ENCODE measurements at places on chromosomes 12 and 14.

- no peak for DNase-seq
Measured at GRCh38 chr12:107163413-107163812, 70.1 kb upstream of the CRY1 start.

DNA sequence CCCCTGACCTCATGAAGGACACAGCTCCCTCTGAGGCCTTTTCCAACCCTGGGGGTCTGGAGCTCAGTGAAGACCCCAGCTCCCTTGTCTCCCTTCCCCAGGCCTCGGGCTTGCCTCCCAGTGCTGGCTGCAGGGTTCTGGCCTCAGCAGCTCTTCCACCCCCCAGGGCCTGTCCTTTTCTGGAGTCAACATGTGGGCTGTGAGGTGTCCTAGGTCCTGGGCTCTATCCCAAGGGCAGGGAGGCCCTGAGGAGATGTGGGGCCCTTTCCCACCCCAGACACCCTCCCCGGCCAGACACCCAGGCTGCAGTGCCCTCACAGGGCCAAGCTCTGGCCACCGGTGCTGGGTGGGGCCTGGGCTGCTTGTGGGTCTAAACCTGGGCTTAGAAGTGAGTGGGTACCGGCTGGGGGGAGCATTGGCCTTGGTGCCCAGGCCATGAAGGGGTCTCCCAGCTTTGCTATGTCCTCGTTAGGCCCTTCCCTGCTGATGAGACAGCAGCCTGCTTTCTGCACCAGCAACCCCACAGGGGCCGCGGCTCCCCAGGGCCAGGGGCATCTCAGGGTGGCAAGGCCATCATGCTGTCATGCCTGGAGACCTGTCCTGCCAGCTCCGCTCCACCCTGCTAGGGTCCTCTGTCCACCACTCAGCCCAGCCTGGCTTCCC, 2.7 kb upstream of the CRIP2 start:
- no peak for DNase-seq

- DNase-seq: no peak
Measured at GRCh38 chr12:90652280-90652679, 302.7 kb downstream of the CCER1 start.

- no peak for DNase-seq
Measured at GRCh38 chr12:40248585-40249297, 23.9 kb downstream of the LRRK2 start.

DNA sequence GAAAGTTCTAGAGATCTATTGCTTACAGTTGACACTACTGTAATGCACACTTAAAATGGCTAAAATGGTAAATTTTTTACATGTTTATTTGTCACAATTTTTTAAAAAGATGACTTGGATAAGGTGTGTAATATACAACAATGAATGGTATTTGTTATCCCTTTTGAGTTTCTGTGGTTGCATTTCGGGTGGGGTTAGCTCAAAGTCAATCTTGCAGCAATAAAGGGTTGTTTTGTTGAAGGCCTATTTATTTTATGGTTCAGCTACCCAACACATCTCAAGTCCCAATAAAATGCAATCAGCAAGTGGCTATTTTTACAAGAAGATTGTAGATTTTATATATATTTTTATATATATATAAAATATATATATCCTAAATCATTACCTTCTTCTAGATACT, 22.1 kb downstream of the SNRPF start:
- no peak for DNase-seq

GRCh38 chr12:70966996-70967790, 46.7 kb upstream of the PTPRR start:
- no peak for DNase-seq

DNA sequence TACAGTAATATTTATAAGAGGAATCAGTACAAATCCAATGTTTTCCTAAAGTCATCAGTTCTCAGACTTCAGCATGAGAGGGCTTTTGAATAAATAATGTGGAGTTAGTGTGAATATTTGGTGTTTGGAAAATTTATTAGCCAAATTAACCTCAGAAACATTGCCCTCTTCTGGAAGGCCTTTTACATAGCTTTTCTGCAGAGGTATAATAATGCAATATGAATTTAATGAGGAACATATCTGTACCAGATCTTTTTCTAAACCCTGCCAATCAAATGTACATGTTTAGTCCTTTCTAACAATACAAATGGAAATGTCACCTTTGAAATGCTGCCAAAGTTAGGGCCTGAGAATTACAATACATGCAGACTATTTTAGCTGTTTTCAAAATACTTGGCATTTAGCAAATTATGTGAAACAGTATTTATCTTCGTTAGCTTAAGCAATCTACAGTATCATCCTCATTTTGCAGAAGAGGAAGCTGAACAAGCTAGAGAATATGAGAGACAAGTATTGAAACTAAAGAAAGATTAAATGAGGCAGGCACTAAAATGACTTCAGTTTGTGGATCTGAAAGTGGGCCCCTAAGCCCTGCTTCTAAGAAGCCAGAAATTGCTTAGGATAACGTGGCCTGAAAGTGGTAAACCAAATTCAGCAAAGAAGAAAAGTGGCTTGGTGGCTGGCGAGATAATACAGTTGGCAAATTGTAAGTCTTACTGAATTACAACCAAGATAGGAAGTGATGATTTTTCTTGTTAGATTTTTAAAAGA, 60.4 kb upstream of the MANSC4 start:
- no peak for DNase-seq

DNA sequence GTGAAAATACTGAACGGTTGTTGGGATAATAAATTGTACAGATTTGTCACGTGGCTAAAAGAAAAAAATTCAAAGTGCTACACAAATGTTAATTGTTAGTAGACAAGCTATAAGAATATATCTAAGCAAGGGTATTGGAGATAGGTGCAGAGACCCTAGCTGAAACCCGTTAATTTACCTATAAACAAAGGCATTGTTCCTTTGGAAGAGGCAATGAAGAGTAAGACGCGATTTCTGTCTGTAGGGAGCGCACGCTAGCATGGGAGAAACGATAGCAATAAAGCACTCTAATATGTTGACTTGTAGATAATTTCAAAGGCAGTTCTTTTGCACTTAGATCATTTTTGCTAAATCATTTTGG, 565 bp downstream of the CCDC77 start:
- no peak for DNase-seq

DNA sequence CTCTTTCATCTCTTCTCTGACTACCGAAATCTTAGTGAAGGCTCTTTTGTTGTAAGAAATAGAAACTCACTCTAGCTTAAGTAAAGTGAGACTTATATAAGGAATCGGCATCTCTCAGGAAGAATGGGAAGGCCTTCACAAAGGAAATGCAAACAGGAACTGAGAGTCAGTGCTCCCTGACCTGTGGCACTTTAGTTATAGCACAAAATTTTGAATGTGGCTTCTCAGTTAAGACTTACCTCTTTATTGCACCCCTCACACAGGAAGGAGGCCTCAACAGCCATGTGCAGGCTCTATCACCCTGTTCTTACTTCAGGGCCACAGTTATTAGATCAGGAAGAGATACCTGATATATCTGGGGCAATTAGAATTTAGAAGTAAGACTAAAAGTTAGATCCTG, 224.7 kb upstream of the EGLN3 start:
- DNase-seq: no peak

GRCh38 chr14:80364274-80364673, 153.0 kb upstream of the DIO2 start:
- no peak for DNase-seq

DNA sequence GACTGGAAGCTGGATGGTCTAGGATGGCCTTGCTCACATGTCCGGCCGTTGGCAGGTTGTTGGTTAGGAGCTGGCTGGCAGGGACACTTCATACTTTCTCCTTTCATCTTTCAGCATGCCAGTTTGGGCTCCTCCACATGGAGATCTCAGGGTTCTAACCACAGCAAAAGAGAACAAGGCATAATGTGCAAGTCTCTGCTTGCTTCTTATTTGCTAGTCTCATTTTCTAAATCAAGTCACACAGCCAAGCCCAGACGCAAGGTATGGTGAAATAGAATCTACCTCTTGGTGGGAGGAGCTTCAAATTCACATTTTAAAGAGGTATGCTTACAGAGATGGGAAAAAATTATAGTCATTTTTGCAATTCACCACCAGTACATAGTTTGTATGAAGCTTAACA, 69.1 kb upstream of the NAP1L1 start:
- no peak for DNase-seq

GRCh38 chr12:101963697-101964096, 86.3 kb downstream of the DRAM1 start:
- DNase-seq: no peak

- no peak for DNase-seq
Measured at GRCh38 chr14:23572836-23573235, 5.2 kb upstream of the AP1G2 start.

DNA sequence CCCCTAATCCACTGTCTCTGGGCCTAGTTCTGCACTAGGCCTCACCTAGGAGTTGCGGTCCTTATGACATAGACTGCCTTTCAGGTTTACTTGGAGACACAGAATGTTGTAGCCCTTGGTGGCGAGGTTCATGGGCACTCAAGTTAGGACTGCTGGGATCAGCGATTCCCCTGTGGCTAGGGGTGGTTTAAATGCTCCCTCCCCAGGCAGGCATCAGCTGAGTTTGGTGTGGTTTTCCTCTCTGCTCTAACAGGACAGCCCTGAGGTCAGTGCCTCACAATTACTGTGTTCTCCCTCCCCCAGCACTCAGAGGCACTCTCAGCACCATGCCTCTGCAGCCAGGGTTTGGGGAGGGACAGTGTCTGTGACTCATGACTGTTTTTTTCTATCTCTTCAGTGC, 22.2 kb upstream of the RDH16 start:
- no peak for DNase-seq

GRCh38 chr12:62434494-62435302, 31.9 kb upstream of the MON2 start:
- DNase-seq: no peak

DNA sequence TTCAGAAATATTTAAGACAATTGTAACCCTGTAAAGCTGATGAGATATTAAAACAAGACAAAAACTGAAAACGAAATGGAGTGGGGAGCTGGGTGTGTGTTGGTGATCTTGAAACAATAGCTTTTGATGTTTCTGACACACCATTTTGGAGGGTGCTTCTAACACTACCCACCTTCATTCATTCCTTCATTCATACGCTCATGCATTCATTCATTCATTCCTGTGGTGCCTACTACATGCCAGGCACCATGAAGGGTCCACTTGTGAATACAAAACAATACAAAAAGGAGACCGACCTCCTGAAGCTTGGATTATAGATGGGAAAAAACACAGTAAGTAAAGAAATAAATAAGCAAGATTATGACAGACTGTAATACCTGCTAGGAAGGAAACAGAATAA, 60.5 kb downstream of the FOXN3 start:
- no peak for DNase-seq

- no peak for DNase-seq
Measured at GRCh38 chr14:64950889-64951288, 8.3 kb upstream of the GPX2 start.

- DNase-seq: no peak
Measured at GRCh38 chr12:116492703-116493324, 66.4 kb upstream of the MAP1LC3B2 start.

- no peak for DNase-seq
Measured at GRCh38 chr12:64137117-64137516, 85.0 kb downstream of the KICS2 start.

DNA sequence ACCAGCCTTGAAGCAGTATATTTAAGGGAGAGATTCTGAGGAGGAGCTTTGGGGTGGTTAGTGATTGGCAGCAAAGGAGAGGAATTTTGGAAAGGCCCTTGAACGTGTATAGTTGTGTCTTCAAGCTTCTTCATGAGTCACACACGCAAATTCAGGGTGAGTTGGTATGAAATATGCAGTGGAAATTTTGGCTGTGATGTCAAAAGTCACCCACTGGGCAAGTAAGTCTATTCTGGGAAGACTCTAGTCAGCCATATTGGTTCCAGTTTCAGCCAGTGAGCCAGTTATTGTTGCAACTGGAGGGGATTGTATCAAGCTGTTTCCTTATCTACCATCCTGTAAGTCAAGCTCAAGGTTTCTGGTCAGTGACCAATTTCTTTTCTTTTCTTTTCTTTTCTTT, 32.0 kb upstream of the VASH1 start:
- no peak for DNase-seq

DNA sequence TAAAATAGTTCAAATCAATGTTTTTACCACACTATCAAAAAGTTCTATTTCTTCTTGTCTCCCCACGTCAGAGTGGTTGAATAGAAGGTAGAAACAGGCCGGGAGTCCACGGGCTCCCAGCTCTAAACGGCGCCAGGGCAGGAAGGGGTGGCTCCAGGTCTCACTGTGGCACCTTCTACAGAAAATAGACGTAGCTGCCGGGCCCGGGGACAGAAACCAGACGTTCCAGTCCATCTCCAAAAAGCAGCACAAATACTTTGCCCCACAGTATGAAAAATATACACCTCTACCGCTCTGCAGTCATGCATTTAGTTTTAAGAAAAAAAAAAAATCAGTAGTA, 30.9 kb downstream of the CCNK start:
- no peak for DNase-seq

GRCh38 chr14:92492258-92492657, 21.3 kb upstream of the RIN3 start:
- DNase-seq: no peak

All from brain pericyte (primary cell).